ENCODE measurements at places on chromosomes 13 and 19. TPM values are rescaled to one million over a fixed set of nuclear protein-coding genes. Genes with fewer than 3 reads are reported as not detected.

The CYP4F3 gene
- not detected for total RNA-seq

GRCh38 chr19:53132141-53132991 lies at the start of gene ZNF415:
Gene ZNF415 (minus strand): TSS chr19:53132910. CDS start chr19:53122676, 10,234 bp downstream.
- H3K4me1 ChIP-seq = peaks cover 10% of the 10 kb centered on the region
- H3K36me3 ChIP-seq = peaks cover 42% of the 10 kb centered on the region
- no peak within 1 kb of the TSS for H3K27ac ChIP-seq
- peak; percentile 58 for DNase-seq
- H3K4me3 ChIP-seq = peak within 1 kb of the TSS; percentile 38

DNA sequence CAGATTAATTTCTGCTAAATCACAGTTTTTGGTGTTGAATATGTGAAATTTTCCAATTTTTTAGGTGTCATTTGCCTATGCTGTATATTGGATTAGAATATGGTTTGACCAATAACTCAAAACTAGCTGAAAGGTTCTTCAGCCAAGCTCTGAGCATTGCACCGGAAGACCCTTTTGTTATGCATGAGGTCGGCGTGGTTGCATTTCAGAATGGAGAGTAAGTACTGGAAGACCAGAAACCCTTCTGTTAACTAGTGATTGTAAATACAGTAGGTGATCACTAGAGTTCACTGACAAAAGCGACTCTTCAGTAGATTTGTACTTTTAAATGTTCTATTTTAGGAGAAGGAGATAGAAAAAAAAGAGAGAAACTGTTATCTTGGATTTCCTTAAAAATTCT lies 22.3 kb downstream of the CDC16 start:
- H3K4me3 ChIP-seq = no peak overlapping the region
- H3K36me3 ChIP-seq = peaks cover 49% of the 10 kb centered on the region

- peaks cover 15% of the 10 kb centered on the region for H3K27me3 ChIP-seq
- peaks cover 15% of the 10 kb centered on the region for H3K4me1 ChIP-seq
- peak; percentile 62 for DNase-seq
- H3K4me3 ChIP-seq = no peak overlapping the region
These were observed 2.8 kb downstream of the PALM3 start for GRCh38 chr19:14059093-14059480.

DNA sequence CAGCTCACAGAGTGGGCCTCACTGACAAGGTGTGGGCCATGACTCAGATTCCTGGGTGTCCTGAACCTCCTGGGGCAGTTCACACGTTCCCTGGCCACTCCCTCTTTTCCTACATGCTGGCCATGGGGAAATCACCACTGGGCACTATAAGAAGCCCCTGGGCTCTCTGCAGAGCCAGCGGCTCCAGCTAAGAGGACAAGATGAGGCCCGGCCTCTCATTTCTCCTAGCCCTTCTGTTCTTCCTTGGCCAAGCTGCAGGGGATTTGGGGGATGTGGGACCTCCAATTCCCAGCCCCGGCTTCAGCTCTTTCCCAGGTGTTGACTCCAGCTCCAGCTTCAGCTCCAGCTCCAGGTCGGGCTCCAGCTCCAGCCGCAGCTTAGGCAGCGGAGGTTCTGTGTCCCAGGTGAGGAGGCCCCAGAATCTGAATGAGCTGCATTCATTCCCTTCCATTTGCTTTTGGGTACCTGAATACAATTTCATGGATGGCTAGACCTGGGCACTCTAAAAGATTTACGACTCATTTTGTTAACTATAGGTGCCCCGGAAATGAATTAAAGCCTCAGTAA lies at the start of gene OLFM4:
OLFM4 (plus strand) TSS at position 177 of the 567 bp plus-strand sequence; CDS start at position 201, 24 bp downstream.
- H3K4me1 ChIP-seq = no peaks in the 10 kb centered on the region
- H3K27ac ChIP-seq = no peak within 1 kb of the TSS
- no peaks in the 10 kb centered on the region for H3K36me3 ChIP-seq
- no peak within 1 kb of the TSS for H3K4me3 ChIP-seq
- peaks cover 2% of the 10 kb centered on the region for H3K27me3 ChIP-seq
- DNase-seq = no peak

GRCh38 chr19:51712461-51713081 lies 11.2 kb downstream of the HAS1 start:
- H3K4me3 ChIP-seq = no peak overlapping the region
- no peaks in the 10 kb centered on the region for H3K4me1 ChIP-seq
- H3K27ac ChIP-seq = no peak overlapping the region
- H3K36me3 ChIP-seq = peaks cover 4% of the 10 kb centered on the region
- DNase-seq = peak; percentile 26
- H3K27me3 ChIP-seq = peaks cover 9% of the 10 kb centered on the region

Data from activated CD4-positive, alpha-beta memory T cell treated with anti-CD3 and anti-CD28 coated beads for 36 hours (primary cell).